ENCODE measurements at places on chromosomes 12 and 14. TPM values are rescaled to one million over a fixed set of nuclear protein-coding genes. Genes with fewer than 3 reads are reported as not detected.

TAS2R20 gene
- 6.0 TPM for total RNA-seq

ARHGEF40 gene
- 55.6 TPM for total RNA-seq

CCDC196 gene
- total RNA-seq: not detected

FZD10 gene
- 0.68 TPM for total RNA-seq

GALNT6 gene
- total RNA-seq: 24.0 TPM

HCFC2 gene
- total RNA-seq: 46.4 TPM

CAPZA3 gene
- total RNA-seq: not detected

TOMM20L gene
- total RNA-seq: not detected

PALS1 gene
- 8.6 TPM for total RNA-seq

B4GALNT1 gene
- total RNA-seq: 0.68 TPM

CD69 gene
- 19.2 TPM for total RNA-seq

GPR162 gene
- 3.0 TPM for total RNA-seq
